H4 (cell line): ENCODE measurements at places on chromosomes 2 and 18. TPM values are rescaled to one million over a fixed set of nuclear protein-coding genes. Genes with fewer than 3 reads are reported as not detected.

The MERTK gene
- 0.25 and 0.62 TPM in 2 replicates for total RNA-seq

The AQP12A gene
- not detected in 2 replicates for total RNA-seq

The ITGB6 gene
- total RNA-seq: not detected in 2 replicates

The RTP5 gene
- not detected in 2 replicates for total RNA-seq

The CACNB4 gene
- total RNA-seq: 0.31 and 0.79 TPM in 2 replicates

The PAX8 gene
- 0.08 TPM in 1 of 2 replicates, not detected in the other for total RNA-seq

The TMEM247 gene
- total RNA-seq: not detected in 2 replicates

The TNFRSF11A gene
- 0.17 and 0.39 TPM in 2 replicates for total RNA-seq

The CCDC74B gene
- 13.7 and 49.5 TPM in 2 replicates for total RNA-seq

The NTSR2 gene
- total RNA-seq: not detected in 2 replicates

The EIF2AK2 gene
- total RNA-seq: 15.0 and 18.5 TPM in 2 replicates

The SATB2 gene
- total RNA-seq: 10.3 TPM in 2 replicates

The FHOD3 gene
- total RNA-seq: 4.9 and 6.1 TPM in 2 replicates

The EPHA4 gene
- 103 and 110 TPM in 2 replicates for total RNA-seq

The SERPINB8 gene
- total RNA-seq: 7.8 and 9.2 TPM in 2 replicates

The RAB12 gene
- 68.4 and 71.5 TPM in 2 replicates for total RNA-seq

The PSTPIP2 gene
- 0.08 TPM in 1 of 2 replicates, not detected in the other for total RNA-seq

The GCG gene
- not detected in 2 replicates for total RNA-seq

The CCDC141 gene
- 0.02 TPM in 1 of 2 replicates, not detected in the other for total RNA-seq

The ARHGEF33 gene
- total RNA-seq: not detected in 2 replicates

The BOLL gene
- total RNA-seq: not detected in 2 replicates

The CBLN2 gene
- total RNA-seq: 15.2 and 16.5 TPM in 2 replicates

The MLPH gene
- total RNA-seq: 7.7 and 9.9 TPM in 2 replicates

The AQP12B gene
- not detected in 2 replicates for total RNA-seq

The FAM110C gene
- total RNA-seq: 0.12 and 0.15 TPM in 2 replicates

The CDCA7 gene
- 27.7 and 31.9 TPM in 2 replicates for total RNA-seq

The DSC2 gene
- total RNA-seq: 0.14 and 0.48 TPM in 2 replicates

The PDE11A gene
- 0.60 and 0.70 TPM in 2 replicates for total RNA-seq

The CPO gene
- 0.39 TPM in 1 of 2 replicates, not detected in the other for total RNA-seq

The HOXD13 gene
- total RNA-seq: 3.1 and 4.8 TPM in 2 replicates

The CYP27C1 gene
- total RNA-seq: 0.08 and 0.75 TPM in 2 replicates

The RBM44 gene
- 0.12 TPM in 1 of 2 replicates, not detected in the other for total RNA-seq

The CCDC88A gene
- total RNA-seq: 18.7 and 19.8 TPM in 2 replicates

The POTEJ gene
- not detected in 2 replicates for total RNA-seq

The CNOT11 gene
- 58.2 and 69.8 TPM in 2 replicates for total RNA-seq

The TXNL1 gene
- total RNA-seq: 102 and 144 TPM in 2 replicates

The SULT1C4 gene
- total RNA-seq: 0.23 TPM in 1 of 2 replicates, not detected in the other

The MYO5B gene
- total RNA-seq: 10.9 and 12.4 TPM in 2 replicates

The ALPI gene
- not detected in 2 replicates for total RNA-seq

The LCLAT1 gene
- total RNA-seq: 16.5 and 25.2 TPM in 2 replicates

The CKAP2L gene
- 15.7 and 15.8 TPM in 2 replicates for total RNA-seq

The DCDC2C gene
- not detected in 2 replicates for total RNA-seq

The UNC80 gene
- total RNA-seq: not detected in 2 replicates

The LTBP1 gene
- 3.1 and 4.8 TPM in 2 replicates for total RNA-seq

The GAL3ST2 gene
- not detected in 2 replicates for total RNA-seq

The CHRNG gene
- not detected in 2 replicates for total RNA-seq

The ING5 gene
- total RNA-seq: 9.1 and 21.8 TPM in 2 replicates

The IGFBP5 gene
- 366 and 374 TPM in 2 replicates for total RNA-seq

The GPAT2 gene
- not detected in 2 replicates for total RNA-seq

The POTEF gene
- total RNA-seq: 1.9 and 2.1 TPM in 2 replicates

The COL5A2 gene
- total RNA-seq: 155 and 160 TPM in 2 replicates

The UGT1A9 gene
- 0.10 TPM in 1 of 2 replicates, not detected in the other for total RNA-seq

The FOXD4L1 gene
- total RNA-seq: not detected in 2 replicates
